ENCODE measurements at places on chromosomes 5 and 9.

GRCh38 chr5:33118761-33119415, 321.9 kb upstream of the TARS1 start:
- no peak for DNase-seq

DNA sequence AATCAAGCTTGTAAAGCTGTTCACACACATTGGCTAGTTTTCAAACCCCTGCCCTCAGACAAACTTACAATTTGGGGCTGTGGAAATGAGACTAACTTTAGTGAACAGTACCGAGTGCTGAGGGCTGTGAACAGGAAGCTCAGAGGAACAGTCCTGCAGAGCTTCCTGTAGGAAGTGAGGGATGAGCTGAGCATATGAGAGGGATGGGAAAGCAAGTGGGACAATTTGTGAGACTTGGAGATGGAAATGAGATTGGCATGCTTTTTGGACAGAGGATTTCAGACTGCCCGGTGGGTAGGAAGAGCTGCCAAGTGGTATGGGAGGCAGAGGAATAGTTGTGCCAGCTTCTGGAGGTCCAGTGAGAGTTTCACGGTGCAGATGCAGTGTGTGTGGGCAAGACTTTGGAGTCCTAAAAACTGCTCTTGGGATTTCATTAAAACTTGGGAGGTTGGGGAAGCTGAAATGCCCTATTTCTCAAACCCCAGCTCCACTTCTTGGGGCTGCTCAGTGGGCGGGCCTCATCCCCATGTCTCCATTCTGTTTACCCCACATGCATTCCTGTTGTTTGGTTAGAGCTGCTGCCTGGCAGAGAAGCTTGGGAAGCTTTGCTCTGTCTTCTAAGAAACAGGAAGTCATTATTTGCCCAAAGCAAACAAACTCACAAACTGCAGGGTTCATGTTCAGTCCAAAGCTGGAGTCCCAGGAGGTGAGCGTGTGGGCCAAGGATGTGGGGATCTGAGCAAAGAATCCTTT, 267.5 kb downstream of the ZSWIM6 start:
- no peak for DNase-seq

- DNase-seq: no peak
Observed at GRCh38 chr9:94625835-94626234, 13.5 kb downstream of the FBP1 start.

DNA sequence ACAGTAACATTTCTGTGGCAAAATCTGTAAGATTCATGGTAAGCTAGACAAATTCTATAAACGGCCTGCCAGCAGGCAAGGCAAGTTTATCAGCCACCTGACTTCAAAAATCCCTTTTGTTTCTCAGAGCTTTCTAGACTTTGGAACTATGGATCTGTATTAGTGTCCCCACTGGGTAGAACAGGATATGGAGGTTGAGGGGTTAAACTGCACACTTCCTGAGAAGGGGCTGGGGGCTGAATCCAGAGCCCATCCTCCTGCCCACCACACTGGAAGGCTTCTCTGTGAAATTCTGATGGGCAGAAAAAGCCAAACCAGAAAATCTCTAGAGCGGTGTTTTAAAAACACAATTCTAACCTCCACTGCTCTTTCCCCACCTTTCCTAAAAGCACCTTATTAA, 128.7 kb downstream of the ENTREP1 start:
- DNase-seq: no peak
